ENCODE measurements at places on chromosomes 13 and 19.

DNA sequence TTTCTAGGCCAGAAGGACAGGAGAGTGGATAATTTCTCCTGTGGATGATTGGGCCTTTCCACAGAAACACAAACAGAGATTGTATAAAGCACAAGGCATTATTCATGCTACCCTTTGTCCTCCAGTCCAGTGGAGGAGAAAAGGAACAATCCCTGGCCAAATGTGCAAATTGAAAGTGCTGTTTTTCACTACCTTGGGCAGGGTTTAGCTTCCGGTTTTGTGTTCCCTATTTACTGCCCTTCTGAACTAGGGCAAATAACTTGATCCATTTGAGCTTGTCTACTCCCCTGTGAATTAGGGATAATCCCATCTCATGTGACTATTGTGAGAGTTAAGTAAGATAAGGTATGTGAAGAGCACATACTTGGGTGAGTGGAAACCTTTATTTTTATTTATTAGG, 13.3 kb downstream of the PDX1 start:
- DNase-seq, result no peak

- DNase-seq, result no peak
Measured at GRCh38 chr19:11479898-11480714, 740 bp downstream of the ELAVL3 start.

DNA sequence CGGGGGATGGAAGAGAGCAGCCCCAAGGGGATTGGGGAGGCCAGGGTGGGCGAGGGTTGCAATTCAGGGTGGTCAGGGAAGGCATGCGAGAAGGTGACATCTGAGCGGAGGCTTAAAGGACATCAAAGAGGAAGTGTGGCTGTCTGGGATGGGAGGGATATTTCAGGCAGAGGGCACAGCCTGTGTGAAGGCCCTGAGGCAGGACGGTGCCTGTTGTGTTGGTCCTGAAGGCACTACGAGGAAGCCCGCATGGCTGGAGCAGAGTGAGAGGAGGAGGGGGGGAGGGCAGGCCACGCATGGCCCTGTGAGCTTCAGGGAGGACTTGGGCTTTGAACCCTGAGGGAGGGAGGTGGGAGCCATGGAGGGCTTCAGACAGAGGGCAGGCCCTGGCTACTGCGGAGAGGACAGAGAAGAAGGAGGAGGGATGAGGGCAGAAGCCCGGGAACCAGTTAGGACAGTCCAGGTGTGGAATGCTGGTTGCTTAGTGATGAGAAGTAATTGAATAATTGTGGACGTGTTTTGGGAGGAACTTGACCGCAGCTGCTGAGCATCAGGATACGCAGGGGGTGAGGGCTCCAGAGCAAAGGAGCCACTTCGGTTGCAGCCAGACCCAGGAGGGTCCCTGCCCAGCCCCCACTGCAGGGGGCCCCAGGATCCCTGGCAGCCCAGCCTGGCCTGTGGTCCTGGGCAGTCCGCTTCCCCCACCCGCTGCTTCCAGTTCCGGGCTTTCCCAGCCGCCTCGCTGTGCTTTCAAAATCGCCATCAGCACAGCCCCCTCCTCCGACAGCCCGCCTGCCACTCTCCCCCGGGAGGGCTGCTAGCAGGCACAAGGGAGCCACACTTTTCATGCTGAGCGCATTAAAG, 6.2 kb downstream of the TLE6 start:
- no peak for DNase-seq

- no peak for DNase-seq
Measured at GRCh38 chr19:51931921-51932320, 4.6 kb downstream of the ZNF613 start.

GRCh38 chr13:113429608-113429985, 23.7 kb downstream of the ADPRHL1 start:
- no peak for DNase-seq

- DNase-seq, result no peak
Measured at GRCh38 chr19:14599548-14600147, 16.8 kb downstream of the CLEC17A start.

- DNase-seq, result no peak
Measured at GRCh38 chr19:45099467-45100191, 6.7 kb downstream of the PPP1R37 start.
